Stimulated activated naive CD8-positive, alpha-beta T cell treated with anti-CD3 and anti-CD28 coated beads, Interleukin-15, amount 100 ng/mL, for 72 hours (primary cell): ENCODE measurements at places on chromosomes 1 and 21.

GRCh38 chr21:42760361-42760950 lies 107.0 kb downstream of the PDE9A start:
- no peak for DNase-seq

- no peak for DNase-seq
Observed at GRCh38 chr1:39928809-39929587, 25.9 kb upstream of the MFSD2A start.

GRCh38 chr21:41349619-41350390 lies 12.0 kb upstream of the MX2 start:
- DNase-seq, result no peak

GRCh38 chr1:210815641-210816550 lies 318.1 kb downstream of the KCNH1 start:
- no peak for DNase-seq

- no peak for DNase-seq
Observed at GRCh38 chr21:33884376-33885171, 31.0 kb downstream of the ATP5PO start.
